ENCODE measurements at places on chromosomes 5 and 9.

GRCh38 chr9:105360344-105360743 lies 87.5 kb upstream of the FSD1L start:
- no peak for DNase-seq

- DNase-seq: no peak
Measured at GRCh38 chr5:56522960-56523359, 289.8 kb upstream of the ANKRD55 start.

DNA sequence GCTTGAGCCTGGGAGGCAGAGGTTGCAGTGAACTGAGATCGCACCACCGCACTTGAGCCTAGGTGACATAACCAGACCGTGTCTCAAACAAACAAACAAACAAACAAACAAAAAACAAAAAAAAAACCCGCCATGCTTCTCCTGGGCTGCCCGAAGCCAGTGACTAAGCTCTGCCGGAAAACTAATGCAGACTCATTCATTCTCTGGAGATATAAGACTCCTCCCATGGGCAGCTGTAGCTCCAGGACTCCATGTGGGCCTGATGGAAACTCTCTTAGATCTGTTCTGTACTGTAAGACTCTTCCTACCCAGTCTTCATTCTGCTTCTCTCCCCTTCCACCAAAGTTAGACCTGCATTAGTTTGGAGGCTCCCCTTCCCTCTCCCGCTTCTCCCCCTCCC lies 11.1 kb downstream of the GLDC start:
- DNase-seq: no peak

DNA sequence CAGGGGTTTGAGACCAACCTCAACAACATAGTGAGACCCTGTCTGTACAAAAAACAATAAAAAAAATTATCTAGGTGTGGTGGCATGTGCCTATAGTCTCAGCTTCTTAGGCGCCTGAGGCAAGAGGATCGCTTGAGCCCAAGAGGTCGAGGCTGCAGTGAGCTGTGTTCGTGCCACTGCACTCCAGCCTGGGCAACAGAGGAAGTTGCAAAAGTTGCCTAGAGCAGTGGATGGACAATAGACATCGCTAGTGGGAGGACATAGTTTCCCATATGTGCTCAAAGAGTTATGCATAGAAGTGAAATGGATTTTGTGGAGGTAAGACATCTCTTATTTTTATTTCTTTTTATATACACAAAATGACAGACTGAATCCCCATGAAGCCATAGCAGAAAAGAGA lies 19.0 kb downstream of the HNRNPK start:
- no peak for DNase-seq

Measured in activated CD8-positive, alpha-beta memory T cell treated with anti-CD3 and anti-CD28 coated beads for 1 hour (primary cell).